ENCODE measurements at places on chromosomes 5 and 9.
A peak's percentile ranks its signal among the peaks of the same experiment; 100 is the strongest.

- DNase-seq: no peak
These were observed 6.9 kb upstream of the RIC1 start for GRCh38 chr9:5622016-5622415.

DNA sequence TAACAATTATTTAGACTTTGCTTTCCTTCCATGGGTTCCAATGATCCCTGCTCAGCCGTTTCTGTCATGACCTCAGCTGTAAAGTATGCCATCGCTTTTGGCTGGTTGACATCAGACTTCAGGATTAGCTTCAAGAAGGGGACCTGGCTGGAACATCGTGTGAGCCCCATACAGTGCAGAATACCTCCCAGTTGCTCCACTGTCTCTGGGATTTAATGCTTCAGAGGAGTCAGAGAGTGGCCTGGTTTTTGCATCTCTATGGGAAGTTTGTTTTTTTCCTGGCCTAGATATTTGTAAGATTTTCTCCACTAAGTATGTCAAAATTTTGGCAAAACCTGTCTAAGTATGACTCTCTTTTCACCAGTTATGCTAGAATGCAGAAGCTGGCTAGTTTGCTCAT lies 216.9 kb downstream of the GABBR2 start:
- DNase-seq: no peak

DNA sequence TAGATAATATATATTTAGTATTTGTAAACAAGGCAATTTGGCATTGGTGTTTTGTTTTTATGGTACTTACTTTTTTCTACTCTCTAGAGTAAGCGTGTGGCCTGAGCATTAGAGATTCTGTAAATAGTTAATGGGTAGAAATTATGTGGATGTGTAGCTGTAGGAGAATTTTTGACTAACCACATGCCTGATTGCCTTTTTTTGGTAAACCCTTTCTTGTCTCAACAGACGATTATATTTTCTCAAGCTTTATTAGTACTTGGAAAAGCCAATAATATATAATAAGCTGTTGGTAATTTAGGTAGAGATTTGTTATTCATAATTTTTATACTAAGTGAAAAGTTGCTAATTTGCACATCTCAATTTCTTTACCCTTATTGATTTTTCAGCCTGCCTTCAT lies 76.8 kb downstream of the FCHO2 start:
- no peak for DNase-seq

- no peak for DNase-seq
These were observed 62.3 kb downstream of the LPAR1 start for GRCh38 chr9:110975969-110976368.

- no peak for DNase-seq
These were observed 388.5 kb downstream of the PSAT1 start for GRCh38 chr9:78685471-78685870.

GRCh38 chr9:131126059-131126426 lies 657 bp downstream of the NUP214 start:
- no peak for DNase-seq

GRCh38 chr9:38486837-38487236 lies 62.6 kb upstream of the IGFBPL1 start:
- no peak for DNase-seq

GRCh38 chr5:174459071-174459702 lies 265.2 kb upstream of the MSX2 start:
- no peak for DNase-seq

GRCh38 chr5:133347039-133347438 lies 265.3 kb downstream of the FSTL4 start:
- DNase-seq: no peak

- no peak for DNase-seq
These were observed 16.7 kb downstream of the GCNT1 start for GRCh38 chr9:76475686-76476085.

DNA sequence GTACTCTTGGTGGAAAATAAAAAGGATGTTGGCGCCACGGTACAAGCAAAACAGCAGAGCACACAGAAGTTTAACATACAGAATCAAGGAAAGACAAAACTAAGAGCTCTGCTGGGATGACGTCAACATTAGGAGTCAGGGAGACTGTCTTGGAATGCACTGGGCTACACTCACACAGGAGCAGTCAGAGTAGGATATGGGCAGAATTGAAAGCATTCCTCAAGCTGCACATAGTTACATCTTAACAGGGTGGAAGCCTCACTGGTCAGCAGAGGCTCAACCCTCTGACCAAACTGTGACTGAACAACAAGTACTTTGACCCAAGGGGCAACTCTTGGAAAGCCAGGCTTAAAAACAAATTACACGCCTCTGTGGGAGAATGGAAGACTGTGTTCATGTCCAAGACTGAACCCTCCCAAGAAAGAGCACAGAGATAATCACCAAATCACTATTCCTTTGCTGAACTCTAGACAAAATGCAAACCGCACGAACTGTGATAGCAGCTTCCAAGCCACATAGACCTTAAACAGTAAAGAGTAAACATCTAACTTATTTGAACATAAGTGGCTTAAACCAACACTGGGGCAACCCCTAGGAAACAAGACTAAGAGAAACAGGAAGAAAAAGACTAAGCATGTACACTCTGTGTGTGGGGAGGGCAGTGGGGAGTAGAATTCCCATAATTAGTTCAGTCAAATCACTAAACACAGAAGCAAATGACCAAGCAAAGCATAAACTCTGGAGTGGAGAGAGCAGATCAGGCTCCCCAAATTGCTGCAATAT lies 772.7 kb downstream of the PRELID2 start:
- no peak for DNase-seq

DNA sequence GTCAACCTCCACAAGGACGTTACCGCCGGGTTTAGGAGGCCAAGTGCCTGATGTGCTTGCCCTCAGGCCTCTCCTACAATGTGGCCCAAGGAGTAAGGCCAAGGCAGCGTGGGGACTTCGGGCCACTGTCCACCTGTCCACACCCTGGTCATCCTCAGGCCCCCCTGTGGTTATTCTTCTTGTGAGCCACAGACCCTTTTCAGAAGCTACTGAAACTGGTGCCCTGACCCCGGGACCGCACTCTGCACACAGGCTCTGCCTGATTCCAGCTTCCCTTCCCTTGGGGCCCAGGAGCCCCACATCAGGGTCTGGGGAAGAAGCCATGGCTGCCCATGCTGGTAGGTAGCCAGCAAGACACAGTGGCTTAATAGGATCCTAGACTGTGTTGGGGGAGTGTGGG lies 128.8 kb downstream of the OLFM1 start:
- no peak for DNase-seq

DNA sequence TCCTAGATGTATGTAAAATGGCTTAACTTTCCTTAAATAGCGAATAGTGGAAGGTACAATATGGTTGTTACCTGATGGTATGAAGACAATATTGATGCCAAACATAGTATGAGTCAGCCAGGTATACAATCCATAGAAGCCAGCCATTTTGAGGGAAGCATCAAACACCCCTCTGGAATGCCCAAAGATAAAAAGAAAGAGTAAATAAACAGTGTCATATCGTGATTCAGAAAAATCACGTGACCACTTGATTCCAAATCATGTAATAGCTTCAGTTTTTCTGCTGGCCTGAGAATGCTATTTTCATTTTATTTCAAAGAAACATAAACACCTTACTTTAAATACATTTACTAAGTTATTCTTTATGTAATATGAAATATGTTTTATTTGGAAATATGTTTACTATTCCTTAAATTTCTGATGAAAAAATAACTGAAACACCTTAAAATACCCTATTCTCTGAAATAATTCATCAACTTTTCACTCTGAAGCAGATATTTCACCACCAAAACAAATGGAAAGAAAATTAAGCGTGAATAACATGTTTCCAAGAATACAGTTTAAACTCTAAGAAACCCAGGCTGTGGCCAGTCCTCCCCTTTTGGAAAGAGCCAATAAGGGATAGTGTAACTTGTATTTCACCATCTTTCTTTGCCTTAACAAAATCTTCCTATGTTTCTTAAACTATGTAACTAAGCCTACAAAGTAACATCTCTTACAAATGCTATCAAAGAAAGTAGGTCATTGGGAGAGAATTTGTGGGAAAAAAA lies 24.8 kb upstream of the CTNNAL1 start:
- no peak for DNase-seq

- DNase-seq: no peak
These were observed 56.9 kb downstream of the SNX24 start for GRCh38 chr5:122902263-122902662.

- DNase-seq: no peak
These were observed 100.1 kb downstream of the PSAT1 start for GRCh38 chr9:78397045-78397444.

DNA sequence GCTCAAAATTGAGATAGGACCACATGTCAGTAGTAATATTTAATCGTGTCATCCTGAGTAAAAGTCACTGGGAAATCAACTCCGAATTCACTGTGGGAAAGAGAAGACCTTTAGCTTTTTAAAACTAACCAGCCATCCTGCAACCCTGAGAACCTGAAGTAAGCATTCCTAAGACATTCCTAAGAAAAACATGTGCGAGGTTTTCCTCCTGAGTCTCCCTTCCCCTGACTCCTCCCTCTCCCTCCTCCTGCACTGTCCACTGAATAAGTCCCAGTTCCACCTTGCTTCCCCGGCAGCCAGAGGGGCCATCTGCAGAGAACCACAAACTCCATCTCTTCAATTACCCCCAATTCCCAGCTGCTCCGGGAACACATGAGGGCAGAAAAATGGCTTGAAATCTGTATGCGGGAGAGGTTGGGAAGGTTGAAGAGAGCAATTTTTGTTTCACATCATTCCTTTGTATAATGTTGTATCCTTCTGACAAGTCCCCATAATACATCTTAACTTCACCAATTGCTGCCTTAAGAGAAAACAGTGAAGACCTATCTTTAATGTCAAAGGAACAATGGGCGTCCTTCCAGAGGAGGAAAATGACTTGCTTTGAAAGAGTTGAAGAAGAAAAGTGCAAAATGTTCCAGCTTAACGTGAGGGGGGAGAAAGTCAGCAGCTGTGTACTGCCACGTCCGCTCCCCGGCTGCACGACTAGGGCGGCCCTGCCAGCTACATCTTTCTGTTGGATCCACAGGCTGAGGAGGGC lies 186.3 kb downstream of the ZNF462 start:
- DNase-seq: no peak

GRCh38 chr9:72581694-72582093 lies 60.3 kb downstream of the TMC1 start:
- no peak for DNase-seq

DNA sequence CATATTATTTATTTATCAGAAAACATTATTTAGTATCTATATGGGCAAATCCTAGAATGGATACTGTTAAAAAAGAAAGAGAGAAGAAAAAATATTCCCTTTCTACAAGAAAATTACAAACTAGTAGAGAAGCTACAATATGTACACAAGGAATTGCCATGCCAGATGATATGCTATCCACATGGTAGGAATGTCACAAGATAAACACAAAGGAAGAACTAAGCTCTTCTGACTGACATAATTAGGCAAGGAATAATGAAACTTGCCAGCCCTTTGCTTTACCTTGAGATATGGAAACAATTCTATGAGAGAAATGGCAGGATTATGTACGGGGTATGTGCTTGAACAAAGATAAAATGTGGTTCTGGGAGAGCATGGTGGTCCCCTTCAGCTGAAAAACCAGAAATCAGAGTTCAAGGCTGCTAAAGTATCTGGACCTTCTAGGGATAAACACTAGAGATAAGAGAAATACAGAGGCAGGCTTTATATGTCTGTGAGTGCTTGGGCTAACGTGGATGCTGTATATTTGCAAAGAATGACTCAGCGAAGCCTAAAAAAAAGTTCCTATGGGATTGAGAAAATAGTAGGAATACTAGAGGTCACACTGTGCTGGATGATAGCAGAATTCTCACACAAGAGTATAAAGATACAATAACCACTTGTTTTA lies 451.6 kb downstream of the TLE1 start:
- DNase-seq: no peak

DNA sequence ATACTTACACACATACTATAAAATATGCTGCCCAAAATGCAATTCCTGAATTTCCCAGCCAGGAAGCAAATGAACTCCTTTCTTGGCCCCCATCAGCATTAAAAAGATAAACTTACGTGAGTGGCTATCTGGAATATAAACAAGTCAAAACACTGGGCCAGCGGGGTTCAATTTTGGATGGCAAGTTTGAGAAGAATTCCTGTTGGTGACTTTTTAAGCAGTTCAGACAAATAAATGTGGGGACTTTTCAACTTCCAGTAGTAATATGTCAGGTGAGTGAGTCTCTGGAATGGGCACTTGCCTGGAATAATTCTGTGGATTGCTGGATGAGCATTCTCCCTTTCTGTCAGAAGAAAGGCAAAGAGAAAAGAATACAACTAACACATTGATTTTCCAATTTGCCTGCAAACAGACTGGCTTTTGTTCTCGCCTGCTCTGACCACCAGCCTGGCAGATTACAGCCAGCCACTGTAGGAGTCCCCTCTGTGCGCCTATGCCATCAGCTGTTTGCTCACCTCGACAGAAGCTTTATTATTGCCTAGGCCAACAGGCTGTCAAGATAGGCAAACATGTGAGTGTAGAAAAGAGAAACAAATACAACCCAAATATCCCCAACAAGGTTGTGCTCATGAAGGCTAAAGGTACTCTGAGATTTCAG lies 78.6 kb downstream of the MRPS27 start:
- DNase-seq: peak; percentile 49

GRCh38 chr5:73922224-73922623 lies 296.2 kb downstream of the ARHGEF28 start:
- no peak for DNase-seq

DNA sequence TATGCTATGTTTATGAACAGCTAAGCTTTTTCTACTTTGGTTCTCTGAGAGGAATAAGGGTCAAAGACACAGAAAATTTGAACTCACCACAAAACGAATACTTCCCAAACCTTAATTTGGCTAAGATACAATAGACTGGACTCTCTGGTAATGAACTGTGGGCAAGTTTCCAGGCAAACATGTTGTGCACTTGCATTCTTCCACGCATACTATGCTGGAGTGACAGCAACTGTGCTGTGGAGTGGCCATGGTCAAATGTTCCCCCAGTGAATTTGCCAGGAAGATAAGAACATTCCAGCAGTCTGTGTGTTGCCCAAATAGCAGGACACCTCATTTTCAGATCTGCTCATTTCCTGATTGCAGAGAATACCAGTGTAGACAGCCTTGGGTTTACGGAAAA lies 275.3 kb upstream of the IL12B start:
- no peak for DNase-seq

Measured in NCI-H2081 treated with DMSO at 0.1 percent for 48 hours (cell line).